ENCODE measurements at places on chromosomes 2 and 18.

DNA sequence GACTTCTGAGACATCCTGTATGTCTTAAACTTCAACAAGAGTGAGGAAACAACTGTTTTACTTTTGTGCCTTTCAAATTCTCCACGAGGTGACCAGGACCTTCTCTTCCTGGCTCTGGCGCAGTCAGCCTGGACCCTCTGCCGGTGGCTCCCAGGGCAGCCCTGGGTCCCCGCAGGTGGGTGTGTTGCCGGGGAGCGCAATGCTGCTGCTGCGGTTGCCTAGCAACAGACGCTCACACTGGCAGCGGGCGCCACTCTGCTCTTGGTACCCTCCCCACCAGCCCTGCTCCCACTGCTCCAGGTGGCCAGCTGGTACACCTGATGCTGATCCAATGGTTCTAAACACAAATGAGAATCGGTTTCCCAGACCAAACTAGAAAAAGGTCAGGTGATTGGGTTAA lies 58.7 kb downstream of the GNAL start:
- no peak for DNase-seq

- DNase-seq, result no peak
These were observed 725.1 kb downstream of the EPHA4 start for GRCh38 chr2:220847006-220847405.

- no peak for DNase-seq
These were observed 18.9 kb upstream of the MAL start for GRCh38 chr2:95006588-95006987.

GRCh38 chr2:105732101-105732500 lies 12.6 kb upstream of the NCK2 start:
- no peak for DNase-seq

DNA sequence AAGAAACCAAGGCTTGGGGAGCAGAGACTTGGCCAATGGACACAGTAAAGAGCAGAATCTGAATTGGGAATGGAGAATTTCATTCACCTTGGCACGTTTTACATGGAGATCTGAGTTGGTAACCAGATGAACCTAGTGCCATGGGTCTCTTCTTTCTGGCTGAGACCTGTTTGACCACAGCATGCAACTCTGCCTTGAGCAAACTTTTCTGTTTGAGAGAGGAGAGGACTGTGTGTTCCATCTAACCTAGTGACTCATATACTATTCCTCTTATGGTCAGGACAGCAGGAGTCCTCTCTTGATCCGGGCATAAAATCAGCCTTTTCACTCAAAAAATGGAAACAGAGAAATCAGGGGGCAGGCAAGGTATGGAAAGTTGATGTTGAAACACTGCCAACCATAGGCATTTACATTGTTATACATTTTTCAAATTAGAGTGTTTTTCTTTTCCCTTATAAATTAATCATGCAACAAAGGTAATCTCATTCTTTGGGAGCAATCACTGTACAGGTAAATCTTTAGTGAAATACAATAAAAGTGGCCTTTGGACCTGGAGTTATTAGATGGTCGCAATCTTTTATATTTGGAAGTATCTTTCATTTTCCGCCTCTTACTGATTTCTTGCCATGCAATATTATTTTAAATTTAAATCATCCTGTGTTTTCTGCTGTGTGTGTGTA lies 86.7 kb downstream of the NRP2 start:
- no peak for DNase-seq

DNA sequence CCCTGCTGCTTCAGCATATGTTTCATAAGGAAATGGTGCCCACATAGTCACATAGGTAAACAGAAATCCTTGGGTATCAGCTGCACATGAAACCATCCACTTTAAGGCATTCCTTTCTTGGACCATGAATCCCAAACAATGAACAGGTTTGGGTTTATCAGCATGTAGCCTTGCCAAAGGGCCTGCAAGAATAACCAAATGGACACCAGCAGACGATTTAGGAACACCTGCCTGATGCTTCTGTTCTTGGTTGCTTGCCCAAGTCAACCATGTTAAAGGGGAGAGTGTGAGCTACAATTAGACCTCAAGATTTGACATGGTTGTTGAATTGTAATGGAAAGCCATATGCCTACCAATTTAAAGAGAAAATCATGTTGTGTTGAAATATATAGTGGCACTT lies 1342.7 kb upstream of the PIK3C3 start:
- no peak for DNase-seq

GRCh38 chr2:47012189-47012588 lies 96.6 kb upstream of the MCFD2 start:
- no peak for DNase-seq

DNA sequence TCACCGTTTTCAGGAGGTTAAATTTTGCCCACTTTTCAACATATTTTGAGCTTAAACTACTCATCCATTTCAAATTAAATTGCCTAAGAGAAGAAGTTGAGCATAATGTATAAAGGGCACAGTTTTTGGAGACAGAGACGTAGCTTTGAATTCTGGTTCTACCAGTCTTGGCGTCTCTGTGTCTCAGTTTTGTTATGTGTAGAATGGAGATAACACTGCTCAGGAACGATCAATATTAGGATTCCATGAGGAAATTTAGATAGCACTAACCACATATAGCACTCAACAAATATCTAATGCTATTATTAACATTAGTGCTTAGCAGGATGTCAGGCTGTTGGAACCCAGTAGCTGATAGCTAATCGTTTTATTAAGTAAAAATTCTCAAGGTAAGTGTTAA lies 40.4 kb upstream of the GATA6 start:
- no peak for DNase-seq

GRCh38 chr2:161077367-161078210 lies 82.6 kb upstream of the TANK start:
- peak; percentile 69 for DNase-seq

- no peak for DNase-seq
These were observed 26.3 kb downstream of the MBP start for GRCh38 chr18:77106331-77106730.

DNA sequence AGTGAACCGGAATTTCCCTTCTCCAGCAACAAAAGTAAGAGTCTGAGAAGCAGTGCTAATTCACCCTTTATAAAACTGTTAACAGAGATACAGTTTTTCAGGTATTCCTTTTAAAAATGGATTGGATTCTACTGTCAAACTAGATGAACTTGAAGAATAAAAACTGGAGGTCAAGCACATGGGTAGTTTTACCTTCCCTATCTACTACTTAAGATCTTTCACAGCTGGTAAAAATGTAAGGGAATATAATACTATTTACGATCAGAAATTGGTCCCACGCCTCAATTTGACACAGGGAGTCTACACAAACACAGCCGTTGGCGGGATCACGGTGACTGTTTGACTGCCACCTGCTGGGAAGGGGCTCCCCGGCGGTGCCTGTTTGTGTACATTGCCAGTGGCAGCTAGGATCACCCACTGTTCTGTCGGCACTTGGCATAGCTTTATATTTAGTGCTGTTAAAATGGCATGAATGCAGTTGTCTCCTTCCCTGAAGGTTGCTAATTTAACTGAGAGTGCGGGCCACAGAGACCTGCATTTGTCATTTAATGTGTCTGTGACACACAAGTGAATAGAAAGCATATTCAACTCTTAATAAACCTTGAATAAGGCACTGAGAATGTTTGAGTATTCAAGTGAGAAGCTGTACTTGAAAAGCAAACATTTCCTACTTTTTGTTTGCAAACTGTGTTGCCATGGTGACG lies 59.5 kb downstream of the ABCG8 start:
- DNase-seq, result no peak

- DNase-seq, result no peak
These were observed 900 bp downstream of the SLC40A1 start for GRCh38 chr2:189579585-189580186.

DNA sequence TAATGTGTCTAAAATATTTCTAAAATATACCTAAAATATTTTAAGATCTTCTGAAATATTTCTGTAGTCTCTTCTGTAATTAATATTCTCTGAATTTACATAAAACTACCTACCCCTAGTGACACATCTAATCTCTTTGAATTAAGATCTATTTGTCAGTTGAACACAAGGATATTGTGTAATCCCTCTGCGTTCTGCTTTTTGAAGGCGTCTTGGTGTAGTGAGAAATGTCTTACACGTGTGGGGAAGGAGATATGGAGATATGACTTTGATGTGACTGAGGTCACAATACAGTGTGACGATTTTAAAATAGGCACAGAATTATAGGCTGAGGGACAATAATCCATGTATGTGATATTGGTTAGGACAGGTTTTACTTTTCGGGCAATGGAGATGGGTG lies 79.8 kb downstream of the DOK6 start:
- DNase-seq, result no peak

- no peak for DNase-seq
These were observed 100.4 kb upstream of the SMAD2 start for GRCh38 chr18:48030616-48031480.

GRCh38 chr2:224532441-224532840 lies 52.7 kb downstream of the CUL3 start:
- DNase-seq, result no peak

- DNase-seq, result no peak
These were observed 402.1 kb downstream of the PARD3B start for GRCh38 chr2:204947405-204947804.

GRCh38 chr2:145748927-145749326 lies 1229.0 kb upstream of the ZEB2 start:
- no peak for DNase-seq

GRCh38 chr18:11532758-11533512 lies 76.5 kb upstream of the SLC35G4 start:
- no peak for DNase-seq

DNA sequence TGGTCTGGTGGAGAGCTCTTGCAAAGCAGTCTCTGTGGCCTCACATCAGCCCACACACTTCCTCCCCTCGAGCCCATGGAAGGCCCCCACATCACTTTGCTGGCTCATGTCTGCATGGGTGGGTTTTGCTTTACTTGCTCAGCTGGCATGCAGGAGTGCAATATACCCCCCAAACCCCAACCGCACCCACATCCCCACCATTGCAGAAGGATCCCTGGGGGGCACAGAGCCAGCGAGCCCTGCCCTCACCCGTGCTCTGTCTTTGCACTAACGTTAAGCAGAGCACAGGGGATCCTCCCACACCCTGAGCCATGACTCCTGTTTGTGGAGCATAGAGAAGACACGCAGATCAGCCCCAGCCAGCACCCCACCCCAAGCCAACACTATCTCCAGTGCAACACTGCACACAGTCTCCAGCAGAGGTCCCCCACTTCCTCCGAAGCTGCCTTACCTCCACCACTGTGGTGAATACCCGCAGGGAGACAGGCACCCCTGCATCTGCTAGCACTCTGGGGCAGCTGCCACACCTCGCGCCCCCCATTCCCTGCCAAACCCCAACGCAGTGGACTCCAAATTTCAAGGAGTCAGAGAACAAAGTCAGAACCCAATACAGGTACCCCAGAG lies 177.8 kb upstream of the RGPD4 start:
- no peak for DNase-seq

DNA sequence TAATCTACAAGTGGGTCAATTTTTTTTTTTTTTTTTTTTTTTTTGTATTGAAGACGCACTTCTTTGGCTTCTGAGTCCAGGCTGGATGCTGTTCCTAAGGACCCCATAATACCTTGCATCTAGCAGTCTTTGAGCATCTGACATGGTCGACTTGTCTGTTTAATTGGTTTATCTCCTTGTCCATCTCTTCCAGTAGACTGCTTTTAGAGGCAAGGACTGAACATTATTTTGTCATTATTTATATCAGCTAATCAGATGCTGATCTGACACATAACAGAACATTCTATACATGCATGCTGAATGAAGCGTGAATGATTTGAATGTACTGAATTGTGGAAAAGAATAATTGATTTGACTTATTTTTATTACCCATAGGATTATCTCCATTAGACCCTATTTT lies 118.7 kb downstream of the CDH7 start:
- no peak for DNase-seq

DNA sequence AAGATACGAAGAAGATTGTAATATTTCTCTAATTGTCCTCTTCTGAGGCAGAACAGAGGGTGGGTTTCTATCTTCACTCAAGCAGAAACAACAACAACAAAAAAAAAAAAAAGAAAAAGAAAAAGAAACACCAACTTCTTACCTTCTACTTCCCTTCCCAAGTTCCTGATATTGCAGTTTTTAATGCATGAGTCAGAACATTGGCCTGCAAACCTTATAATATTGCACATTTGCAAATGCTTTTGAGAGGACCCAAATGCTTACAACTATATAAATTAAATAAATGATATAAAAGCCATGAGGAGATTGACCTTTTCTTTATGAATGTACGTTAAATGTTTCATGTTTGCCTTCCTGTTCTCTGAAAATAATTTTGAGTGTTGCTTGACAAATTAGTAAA lies 37.3 kb downstream of the PAX3 start:
- DNase-seq, result no peak

DNA sequence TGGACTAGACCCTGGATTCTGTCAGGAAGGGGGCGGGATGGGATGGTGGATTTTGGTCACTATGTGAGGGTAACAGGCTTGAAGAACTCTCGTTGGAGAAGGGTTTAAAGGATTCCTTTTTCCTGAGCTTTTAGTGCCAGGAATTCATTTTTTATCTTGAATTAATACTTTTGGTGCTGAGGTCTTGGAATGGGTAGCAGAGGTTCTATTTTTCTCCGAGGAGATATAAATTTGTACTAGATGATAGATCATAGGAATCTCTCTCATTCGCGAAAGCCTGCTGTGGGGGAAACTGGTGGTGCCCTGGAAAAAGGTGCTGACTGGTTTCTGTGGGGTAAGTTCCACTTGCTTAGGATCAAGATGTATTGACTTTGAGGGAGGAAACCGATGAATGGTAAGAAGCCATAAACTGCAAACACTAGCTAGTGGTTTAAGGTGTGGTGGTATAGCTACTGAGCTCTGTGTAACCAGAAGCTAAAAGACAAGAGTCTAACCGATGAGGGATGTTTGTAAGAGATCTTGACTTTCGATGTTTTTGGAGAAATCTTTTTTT lies 706 bp downstream of the AGPS start:
- DNase-seq, result peak; percentile 9

- no peak for DNase-seq
These were observed 3.4 kb downstream of the SGPP2 start for GRCh38 chr2:222427646-222428301.

DNA sequence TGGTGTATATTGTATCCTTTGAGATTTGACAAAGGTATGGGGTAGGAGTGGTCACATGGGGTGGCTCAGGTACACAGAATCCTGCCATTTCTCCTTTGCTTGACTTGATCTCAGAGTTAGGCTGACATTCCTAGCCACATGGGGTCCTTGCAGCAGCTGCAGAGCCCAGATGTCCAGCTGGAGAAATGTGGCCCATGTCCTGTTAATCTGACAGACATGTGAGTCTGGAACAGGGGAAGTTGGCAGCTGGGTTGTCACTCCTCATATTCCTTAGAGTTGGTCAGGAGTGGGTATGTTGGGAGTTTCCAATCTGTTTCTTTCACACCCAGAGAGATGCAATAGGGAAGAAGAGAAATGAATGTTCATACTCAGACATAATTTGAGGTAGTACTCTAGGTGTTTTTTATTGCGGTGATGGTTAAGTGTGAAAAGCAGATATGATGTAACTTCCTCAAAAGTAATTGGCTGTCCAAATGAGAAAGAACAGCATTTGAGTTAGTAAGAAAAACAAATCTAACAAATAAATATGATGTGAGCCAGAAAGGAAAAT lies 402.6 kb upstream of the MEIS1 start:
- no peak for DNase-seq

DNA sequence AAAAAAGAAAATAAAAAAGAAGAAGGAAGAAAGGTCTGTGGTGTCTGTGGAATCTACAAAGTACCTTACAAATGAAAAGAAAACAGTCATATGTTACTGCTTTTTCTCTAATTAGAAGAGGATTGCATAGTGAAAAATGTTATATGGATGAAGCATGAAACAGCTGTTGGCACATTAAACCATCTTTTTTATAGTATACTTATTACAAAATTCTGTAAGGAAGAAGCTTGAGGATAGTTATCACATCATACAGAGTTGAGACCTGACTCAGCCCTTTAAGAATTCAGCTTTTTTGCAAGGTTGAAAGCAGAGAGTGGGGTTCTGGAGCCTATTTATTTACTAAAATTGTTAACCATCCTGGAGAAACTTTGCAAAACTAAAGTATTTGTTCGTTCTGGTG lies 222.7 kb downstream of the PHLPP1 start:
- DNase-seq, result no peak

Data from stimulated activated CD4-positive, alpha-beta T cell treated with anti-CD3 and anti-CD28 coated beads, Interleukin-12 subunit alpha, Interleukin-12 subunit beta, amount 100 ng/mL, for 48 hours (primary cell).